SW 1271 (cell line): ENCODE measurements at places on chromosomes 16 and 17.
A peak's percentile ranks its signal among the peaks of the same experiment; 100 is the strongest.

GRCh38 chr17:45077643-45078042 lies 16.5 kb downstream of the NMT1 start:
- no peak for DNase-seq

GRCh38 chr16:28974007-28974436 lies 556 bp upstream of the SPNS1 start:
- peak; percentile 59 for DNase-seq

- DNase-seq, result no peak
Observed at GRCh38 chr17:29133121-29133713, 47.0 kb downstream of the MYO18A start.

GRCh38 chr17:69448431-69449102 lies 34.1 kb downstream of the MAP2K6 start:
- no peak for DNase-seq

DNA sequence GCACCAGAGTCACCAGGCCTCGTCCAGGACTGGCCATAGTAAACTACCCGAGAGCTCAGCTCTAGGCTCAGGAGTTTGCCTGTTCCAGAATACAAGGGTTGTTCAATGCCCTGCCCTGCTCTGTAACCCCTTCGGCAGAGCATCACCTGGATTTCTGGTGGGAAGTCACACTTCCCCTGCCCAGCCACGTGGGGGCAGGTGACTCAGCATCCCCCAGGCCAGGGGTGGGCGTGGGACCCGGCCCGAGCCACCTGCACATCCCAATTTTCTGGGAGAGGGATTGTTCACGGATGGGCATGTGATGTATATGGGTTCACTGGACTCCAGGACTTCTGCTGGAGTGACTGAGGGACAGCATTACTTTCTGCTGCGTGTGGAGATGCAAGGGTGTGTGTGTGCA lies 25.8 kb downstream of the COX4I1 start:
- no peak for DNase-seq

- DNase-seq, result no peak
Observed at GRCh38 chr17:36592716-36593321, 1.1 kb downstream of the DHRS11 start.

- DNase-seq, result no peak
Observed at GRCh38 chr17:3534881-3535252, 22.7 kb downstream of the TRPV3 start.

GRCh38 chr17:45951403-45951802 lies 47.6 kb upstream of the STH start:
- DNase-seq, result no peak

DNA sequence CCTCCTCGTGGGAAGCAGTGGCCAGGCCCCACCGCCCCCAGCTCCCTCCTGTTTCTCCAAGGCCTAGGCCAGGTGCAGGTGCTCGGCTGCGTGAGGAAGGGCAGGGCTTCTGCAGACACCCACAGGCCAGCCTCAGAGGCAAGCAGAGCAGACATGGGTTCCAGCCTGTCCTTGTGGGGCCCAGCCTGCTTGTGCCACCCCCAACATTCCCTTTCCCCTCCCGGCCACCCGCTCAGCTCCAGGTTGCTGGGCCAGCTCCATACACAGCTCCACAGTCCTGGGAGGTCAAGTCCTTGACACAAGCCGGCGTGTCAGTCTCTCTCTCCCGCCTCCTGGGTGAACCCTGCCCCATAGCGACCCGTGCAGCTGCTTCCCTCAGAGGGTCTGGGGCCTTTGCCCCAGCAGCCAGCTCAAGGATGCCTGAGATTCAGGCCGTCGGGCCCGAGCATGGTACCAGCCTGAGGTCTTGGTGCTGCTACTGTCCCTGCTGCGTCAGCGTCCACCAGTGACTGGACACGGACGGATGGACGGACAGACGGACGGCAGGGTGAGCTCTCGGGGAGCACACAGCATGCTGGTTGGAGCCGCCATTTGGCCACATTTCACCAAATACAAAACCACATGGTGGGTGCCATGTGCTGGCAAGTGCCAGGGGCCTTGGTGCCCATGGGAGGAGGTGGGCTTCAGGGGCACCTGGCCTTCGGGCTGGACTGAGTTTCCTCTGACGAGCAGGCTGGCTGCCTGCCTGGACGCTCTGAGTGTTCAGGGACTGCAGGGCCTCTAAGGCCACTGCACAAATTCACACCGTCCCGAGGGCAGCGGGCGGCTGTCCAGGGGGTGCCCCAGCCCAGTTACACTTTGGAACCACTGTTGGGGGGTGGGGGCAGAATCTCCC lies 8.0 kb downstream of the SECTM1 start:
- DNase-seq, result no peak

DNA sequence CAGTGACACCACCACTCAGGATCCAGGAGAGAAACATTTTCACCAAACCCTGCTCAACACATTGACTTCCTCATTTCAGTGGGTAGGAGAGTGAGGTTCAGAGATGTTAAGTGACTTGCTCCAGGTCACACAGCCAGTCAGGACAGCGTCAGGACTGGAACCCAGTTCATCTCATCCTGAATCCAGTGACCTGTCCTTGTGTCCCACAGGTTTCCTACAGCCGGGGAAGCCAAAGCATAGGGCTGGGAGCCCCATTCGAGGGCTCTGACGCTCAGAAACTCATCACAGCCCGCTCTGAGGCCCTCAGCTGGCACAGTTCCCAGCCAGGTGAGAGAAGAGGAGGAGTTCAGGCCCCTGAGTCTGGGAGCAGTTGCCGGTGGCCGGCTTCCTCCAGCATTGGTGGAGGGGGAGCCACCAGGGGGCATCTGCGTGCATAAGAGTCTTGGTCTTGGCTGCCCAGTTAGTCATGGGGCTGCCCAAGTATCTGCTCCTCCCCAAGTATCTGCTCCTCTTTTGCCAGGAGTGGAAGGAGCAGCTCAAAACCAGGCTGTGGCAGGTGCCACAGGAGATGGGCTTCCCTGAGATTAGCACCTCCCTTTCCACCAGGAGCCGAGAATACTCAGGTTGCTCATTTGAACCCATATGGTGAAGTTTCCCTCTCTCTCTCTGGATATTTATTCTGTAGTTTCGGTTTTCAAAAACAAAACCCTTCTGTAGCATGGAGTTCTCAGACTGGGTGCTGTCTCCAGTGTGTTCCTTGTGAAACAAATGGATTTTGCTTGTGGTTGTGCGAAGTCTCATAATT lies 56.0 kb downstream of the TNFRSF13B start:
- DNase-seq, result peak; percentile 19

DNA sequence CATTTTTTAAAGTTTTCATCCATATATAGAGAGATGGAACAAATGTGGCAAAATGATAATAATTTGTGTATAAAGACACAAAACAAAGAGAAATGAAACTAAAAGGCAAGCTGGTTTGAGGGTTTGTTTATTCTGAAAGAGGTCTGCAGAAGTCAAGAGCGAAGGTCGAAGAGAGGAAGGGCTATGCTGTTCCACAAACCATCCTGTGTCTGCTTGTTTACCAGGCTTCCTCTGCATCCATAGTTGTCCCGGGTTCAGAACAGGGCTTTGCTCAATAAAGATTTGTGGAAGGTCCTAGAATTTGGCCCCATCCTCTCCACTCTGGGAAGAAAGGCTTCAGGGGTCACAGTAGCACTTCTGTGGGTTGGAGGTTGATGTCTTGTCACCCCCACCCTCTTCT lies 2.4 kb upstream of the MARVELD3 start:
- DNase-seq, result no peak

GRCh38 chr16:12291989-12292759 lies 315.6 kb downstream of the SNX29 start:
- DNase-seq, result no peak

DNA sequence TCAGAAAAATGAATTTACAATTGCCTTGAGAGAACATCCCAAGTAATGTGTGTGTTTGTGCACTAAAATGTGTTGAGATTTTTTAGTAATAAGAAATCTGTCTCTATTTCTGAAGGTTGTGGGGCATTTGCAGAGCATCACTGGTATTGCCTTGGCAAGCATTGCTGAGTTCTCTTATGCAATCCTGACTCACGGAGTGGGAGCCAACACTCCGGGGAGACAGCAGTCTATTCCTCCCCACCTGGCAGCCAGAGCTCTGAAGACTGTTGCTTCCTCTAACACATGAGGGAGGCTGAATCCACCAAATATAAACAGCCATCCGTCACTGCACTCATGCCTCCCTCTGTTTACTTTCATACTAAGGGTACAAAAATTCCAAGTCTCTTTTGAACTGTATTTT lies 10.6 kb downstream of the CNTD1 start:
- no peak for DNase-seq

DNA sequence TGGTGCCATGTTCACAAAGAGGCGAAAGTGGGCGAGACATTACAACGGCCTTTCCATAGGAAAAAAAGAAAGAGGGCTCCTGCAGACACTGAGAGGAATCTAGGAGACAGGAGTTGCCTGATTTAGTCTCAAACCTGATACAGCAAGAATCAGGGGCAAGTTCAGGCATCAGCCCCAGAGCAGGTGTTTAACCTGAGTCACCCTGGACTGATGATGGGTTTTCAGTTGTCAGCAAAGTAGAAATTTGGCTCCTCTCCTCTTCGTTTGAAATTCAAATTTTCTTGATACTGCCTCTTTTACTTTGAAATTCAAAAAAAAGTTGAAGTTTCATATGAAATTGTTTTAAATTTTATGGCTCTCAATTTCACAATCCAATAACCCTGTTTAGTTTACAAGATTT lies 189.5 kb downstream of the ABCC12 start:
- no peak for DNase-seq

DNA sequence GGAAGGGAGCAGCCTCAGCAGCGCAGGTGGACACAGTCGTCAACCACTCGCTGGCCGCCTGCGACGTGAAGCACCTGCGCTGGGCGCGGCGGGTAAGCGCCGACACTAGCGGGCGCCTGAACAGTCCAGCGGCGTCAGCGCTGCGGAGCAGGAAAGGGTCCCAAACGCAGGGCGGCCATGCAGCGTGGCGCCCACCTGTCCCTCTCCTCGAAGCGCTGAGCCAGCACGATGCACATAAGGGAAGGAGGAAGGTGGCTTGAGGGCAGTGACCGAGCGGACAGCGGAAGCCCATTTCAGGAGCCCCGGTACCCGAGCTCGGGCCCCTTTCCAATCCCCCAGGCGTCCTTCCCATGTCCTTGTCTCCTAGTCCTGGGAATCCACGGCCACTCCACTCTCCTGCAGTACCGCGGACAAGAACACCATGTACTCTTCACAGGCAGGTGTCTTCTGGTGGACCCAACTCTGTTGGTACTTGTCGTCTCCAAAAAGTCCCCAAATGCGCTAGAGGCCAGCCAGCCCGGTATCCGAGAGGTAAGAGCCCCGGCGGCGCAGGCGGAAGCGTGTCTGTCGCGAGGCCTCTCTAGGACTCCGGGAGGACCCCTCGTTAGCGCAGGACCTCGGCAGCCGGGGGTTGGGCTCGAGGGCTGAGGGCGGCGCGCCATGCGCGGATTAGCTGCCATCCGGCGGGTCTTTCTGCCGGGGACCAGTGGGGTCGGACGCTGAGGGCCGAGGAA lies 14.4 kb downstream of the ZNF232 start:
- DNase-seq, result no peak

- DNase-seq, result no peak
Observed at GRCh38 chr17:66670206-66670605, 164.7 kb upstream of the CACNG5 start.

GRCh38 chr16:14564861-14565687 lies 65.0 kb downstream of the PARN start:
- no peak for DNase-seq

GRCh38 chr17:82327289-82327688 lies 6.3 kb downstream of the SECTM1 start:
- DNase-seq, result no peak

GRCh38 chr17:69331756-69332155 lies 4.8 kb upstream of the ABCA5 start:
- no peak for DNase-seq

DNA sequence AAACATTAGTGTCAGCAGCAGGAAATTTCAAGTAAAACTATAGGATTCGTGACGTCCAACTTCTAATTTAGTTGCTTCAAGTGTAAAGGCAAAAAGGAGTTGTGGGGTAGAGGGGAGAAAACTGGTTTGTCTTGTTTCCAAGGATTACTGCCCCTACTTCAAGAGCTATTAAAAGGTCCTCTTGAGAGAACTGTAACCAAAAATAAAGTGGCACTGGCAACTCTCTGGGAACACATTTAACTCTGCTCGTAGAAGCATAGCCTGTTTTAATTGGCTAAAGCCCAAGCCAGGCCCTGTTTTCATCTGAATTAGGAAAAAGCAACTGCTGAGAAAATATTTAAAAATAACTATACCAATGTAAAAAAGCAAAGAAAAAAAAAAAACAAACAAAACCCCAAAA lies 51.8 kb upstream of the AKAP1 start:
- no peak for DNase-seq

DNA sequence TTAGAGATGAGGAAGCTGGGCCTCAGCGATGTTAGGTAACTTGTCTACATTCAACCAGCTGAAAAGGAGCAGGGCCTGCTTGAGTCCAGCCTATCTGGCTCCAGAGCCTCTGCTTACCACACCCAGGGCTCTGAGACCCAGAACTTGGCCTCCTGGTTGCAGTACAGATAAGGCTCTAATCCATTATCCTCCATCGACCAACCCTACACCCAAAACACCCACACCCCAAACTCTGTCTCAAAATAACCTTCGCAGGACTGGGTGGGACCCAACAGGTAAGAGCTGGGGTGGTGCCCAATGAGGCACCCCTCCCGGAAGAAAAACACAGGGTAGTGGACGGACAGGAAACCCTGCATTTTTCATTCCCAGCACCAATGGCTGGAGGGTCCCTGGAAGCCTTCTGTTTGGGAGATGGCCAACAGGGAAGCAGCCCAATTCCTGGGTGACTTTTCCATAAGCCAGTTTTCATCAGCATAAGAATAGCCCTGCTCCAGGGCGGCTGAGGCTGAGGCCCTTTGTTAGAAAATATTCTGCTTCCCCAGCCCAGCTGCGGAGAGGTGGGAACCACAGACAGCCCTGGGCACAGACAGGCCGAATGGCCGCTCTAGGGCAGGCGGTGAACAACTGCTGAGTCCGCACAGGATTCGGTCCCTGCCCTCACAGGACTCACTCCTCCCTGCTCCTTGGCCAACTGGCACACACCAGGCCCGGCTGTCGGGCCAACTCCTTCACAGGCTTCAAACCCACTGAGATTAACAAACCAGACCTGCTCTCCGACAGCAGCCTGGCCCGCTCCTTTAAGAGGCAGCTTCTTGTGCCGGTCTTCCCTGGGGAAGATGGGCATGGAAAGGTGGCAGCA lies 9.8 kb downstream of the SMIM5 start:
- no peak for DNase-seq

DNA sequence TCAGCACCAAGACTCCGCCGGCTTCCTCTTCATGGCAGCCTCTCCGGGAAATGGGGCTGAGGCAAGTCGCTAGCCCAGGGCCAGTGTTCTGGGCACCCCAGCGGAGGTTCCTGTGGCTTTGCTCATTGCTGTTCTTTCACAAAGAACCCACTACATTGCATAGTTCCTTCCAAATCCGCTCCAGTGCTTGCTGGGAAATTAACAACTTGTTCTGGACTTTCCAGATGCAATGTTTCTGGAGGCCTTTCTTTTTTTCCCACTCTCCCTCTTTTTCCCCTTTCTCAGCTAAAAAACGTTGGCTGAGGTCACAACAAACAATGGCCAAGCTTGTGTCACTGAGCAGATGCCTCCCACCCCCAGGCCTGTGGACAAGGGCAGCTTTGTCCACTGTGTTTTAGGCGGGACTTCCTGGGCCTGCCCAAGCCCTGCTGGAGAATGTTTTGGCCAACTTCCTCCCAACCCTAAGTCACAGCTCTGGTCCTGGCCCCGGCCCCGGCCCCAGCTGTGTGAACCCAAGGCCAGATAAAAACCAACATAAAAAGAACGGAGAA lies 131.5 kb upstream of the RCVRN start:
- no peak for DNase-seq

GRCh38 chr16:66298006-66298405 lies 68.5 kb upstream of the CDH5 start:
- no peak for DNase-seq

GRCh38 chr16:57537581-57538234 lies 1.3 kb upstream of the CCDC102A start:
- DNase-seq, result no peak

GRCh38 chr17:74240618-74241205 lies 27.3 kb downstream of the TTYH2 start:
- no peak for DNase-seq
